Ovary (tissue), 10 donors: ENCODE measurements at places on chromosomes 5 and 9. TPM values are rescaled to one million over a fixed set of nuclear protein-coding genes. Genes with fewer than 3 reads are reported as not detected.

Gene PELO
- total RNA-seq: 11.3 TPM

Gene IL7R
- 0.73 TPM for total RNA-seq

Gene PCDHB12
- 8.1 TPM for total RNA-seq

Gene MCC
- 125 TPM for total RNA-seq

Gene IL4
- not detected for total RNA-seq

Gene SMC5
- 32.4 TPM for total RNA-seq

Gene ARID3C
- 0.40 TPM for total RNA-seq

Gene CSNK1G3
- total RNA-seq: 68.5 TPM

Gene TAS2R1
- total RNA-seq: not detected

Gene SLC46A2
- not detected for total RNA-seq

Gene SNX30
- total RNA-seq: 9.9 TPM

Gene ISCA1
- 34.9 TPM for total RNA-seq

Gene PCDHGA2
- total RNA-seq: 11.7 TPM

Gene FOXD4L3
- not detected for total RNA-seq

Gene NIPAL4
- total RNA-seq: not detected

Gene FGF18
- total RNA-seq: not detected

DNA sequence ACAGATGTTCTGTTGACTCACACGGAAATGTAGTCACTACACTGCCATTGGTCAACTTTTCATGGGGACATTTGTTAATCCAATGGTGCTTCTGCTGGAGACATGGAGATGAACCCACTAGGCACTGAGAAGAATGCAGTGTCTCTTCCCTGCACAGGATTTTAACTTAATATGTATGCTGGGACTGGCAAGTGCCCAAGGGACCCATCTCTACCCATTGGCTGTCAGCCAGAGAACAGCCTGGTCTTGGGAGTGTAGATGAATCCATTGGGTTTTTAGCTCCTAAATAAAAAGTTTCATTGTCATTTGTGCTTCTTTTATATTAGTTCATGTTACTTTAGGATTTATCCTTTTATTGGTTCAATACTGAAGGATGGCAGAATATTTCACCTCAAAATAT, 195.8 kb upstream of the CDH6 start:
- H3K36me3 ChIP-seq: no peaks in the 10 kb centered on the region
- H3K4me1 ChIP-seq: no peaks in the 10 kb centered on the region
- H3K27me3 ChIP-seq: no peaks in the 10 kb centered on the region
- no peak overlapping the region for H3K27ac ChIP-seq
- no peak for DNase-seq

GRCh38 chr9:4016789-4017188, 283.1 kb downstream of the GLIS3 start:
- no peaks in the 10 kb centered on the region for H3K36me3 ChIP-seq
- H3K4me1 ChIP-seq: peaks cover 5% of the 10 kb centered on the region
- DNase-seq: no peak
- no peak overlapping the region for H3K27ac ChIP-seq
- H3K4me3 ChIP-seq: no peak overlapping the region
- H3K27me3 ChIP-seq: no peaks in the 10 kb centered on the region

DNA sequence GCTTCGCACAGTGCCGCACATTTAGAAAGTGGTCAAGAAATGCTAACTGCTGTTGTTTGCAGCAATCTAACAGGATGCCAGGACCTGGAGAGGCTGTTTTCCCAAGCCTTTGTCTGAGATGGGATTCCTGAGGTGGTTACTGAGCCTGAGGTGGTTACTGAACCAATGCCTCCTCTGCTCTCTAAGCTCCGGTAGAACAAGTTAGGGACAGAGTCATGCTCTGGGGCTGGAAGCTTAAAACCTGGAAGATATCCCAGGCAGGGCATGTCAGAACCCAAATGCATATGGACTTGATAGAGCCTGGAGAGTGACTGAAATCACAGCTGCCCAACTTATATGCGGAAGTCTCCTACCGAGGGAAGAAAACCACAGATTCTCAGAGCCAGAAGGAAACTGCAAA, 46.5 kb upstream of the FAT2 start:
- no peak for DNase-seq
- peaks cover 2% of the 10 kb centered on the region for H3K4me1 ChIP-seq
- no peak overlapping the region for H3K27ac ChIP-seq
- H3K27me3 ChIP-seq: no peaks in the 10 kb centered on the region
- H3K4me3 ChIP-seq: no peak overlapping the region

GRCh38 chr5:180133551-180133950, 62.0 kb upstream of the RNF130 start:
- no peaks in the 10 kb centered on the region for H3K27me3 ChIP-seq
- no peak overlapping the region for H3K27ac ChIP-seq
- no peaks in the 10 kb centered on the region for H3K36me3 ChIP-seq
- H3K4me3 ChIP-seq: no peak overlapping the region
- no peak for DNase-seq

- H3K36me3 ChIP-seq: no peaks in the 10 kb centered on the region
- peaks cover 5% of the 10 kb centered on the region for H3K4me1 ChIP-seq
- H3K27ac ChIP-seq: no peak overlapping the region
Observed at GRCh38 chr9:129108805-129109536, 1.6 kb downstream of the CRAT start.

DNA sequence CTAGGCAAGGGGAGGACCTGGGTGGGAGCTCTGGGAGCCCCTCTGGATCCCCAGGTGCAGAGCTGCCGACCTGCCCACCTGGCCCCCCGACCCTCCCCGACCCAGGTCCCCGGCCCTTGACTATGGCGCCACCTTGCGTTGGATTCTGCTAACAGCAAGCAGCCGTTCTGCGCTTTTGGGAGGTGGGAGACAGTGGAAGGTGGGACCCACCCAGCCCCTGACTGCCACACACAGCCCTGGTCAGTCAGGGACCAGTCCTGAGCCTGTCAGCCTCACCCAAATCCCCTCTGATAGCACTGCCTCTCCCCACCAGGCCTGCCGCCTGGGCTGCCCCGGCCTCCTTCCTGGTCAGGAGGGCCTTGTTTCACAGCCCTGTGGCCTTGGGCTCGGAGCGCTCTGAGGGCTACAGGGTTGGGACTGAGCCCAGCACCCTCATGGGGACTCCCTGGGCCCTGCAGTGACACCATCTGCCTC, 77.9 kb downstream of the HMCN2 start:
- no peaks in the 10 kb centered on the region for H3K36me3 ChIP-seq
- H3K4me3 ChIP-seq: no peak overlapping the region
- H3K4me1 ChIP-seq: no peaks in the 10 kb centered on the region

- H3K4me3 ChIP-seq: no peak overlapping the region
- peaks cover 7% of the 10 kb centered on the region for H3K4me1 ChIP-seq
Observed at GRCh38 chr5:38722918-38723317, 122.9 kb upstream of the OSMR start.

GRCh38 chr9:134571326-134571931, 70.2 kb upstream of the COL5A1 start:
- H3K27ac ChIP-seq: no peak overlapping the region
- no peaks in the 10 kb centered on the region for H3K4me1 ChIP-seq
- H3K4me3 ChIP-seq: no peak overlapping the region
- no peaks in the 10 kb centered on the region for H3K36me3 ChIP-seq
- H3K27me3 ChIP-seq: no peaks in the 10 kb centered on the region
- peak; percentile 9 for DNase-seq

DNA sequence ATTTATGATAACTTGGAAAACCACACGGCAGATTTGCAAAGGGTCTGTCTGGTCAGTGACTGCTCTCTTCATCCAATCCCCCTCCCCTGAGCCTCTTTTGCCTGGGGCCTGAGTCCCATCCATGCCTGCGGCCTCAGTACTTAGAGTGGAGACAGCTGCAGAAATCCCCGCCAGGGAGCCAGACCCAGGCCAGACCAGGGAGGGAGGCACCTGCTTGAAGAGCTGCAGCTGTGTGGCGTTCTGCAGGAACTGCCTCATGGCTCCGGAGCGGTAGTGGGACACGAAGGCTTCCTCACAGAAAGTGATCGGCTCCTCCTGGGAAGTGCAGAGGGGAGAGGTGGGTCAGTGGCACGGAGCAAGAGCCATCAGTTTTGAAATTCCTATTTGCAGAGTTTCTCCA, 101.6 kb downstream of the CRB2 start:
- no peaks in the 10 kb centered on the region for H3K4me1 ChIP-seq
- H3K36me3 ChIP-seq: no peaks in the 10 kb centered on the region
- H3K27ac ChIP-seq: no peak overlapping the region
- no peaks in the 10 kb centered on the region for H3K27me3 ChIP-seq
- H3K4me3 ChIP-seq: no peak overlapping the region
- DNase-seq: peak; percentile 25

DNA sequence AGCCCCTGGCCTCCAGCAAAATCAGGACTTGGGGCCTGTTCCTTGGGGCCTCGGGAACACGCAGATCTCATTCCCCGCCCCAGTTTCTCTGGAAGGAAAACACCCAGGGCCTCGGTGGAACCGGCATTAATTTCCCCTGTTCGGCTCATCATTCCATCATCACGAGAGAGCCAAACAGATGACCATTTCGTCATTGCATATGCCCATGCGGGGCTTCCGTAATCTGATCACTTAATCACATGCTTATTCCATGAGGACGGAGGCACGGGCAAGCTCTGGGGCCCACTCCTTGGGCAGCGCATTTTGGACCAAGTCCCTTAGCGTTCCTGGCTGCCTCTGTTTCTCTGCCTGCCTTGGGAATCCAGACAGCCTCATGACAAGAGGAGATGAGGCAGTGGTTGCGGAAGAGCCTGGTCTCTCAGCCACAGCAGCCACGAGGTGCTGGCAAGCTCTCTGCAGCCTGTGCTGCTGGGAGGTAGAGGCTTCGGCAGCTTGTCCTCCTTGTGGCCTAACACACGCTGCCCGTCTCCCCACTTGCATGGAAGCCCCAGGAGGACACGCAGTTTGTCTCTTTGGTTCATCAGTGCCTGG, 65.0 kb upstream of the IER5L start:
- H3K36me3 ChIP-seq: no peaks in the 10 kb centered on the region
- H3K4me3 ChIP-seq: no peak overlapping the region
- no peaks in the 10 kb centered on the region for H3K27me3 ChIP-seq
- DNase-seq: no peak
- no peak overlapping the region for H3K27ac ChIP-seq
- no peaks in the 10 kb centered on the region for H3K4me1 ChIP-seq

- no peak for DNase-seq
- no peaks in the 10 kb centered on the region for H3K4me1 ChIP-seq
- no peaks in the 10 kb centered on the region for H3K36me3 ChIP-seq
- H3K4me3 ChIP-seq: no peak overlapping the region
Observed at GRCh38 chr5:99070822-99071221, 142.0 kb upstream of the CHD1 start.

DNA sequence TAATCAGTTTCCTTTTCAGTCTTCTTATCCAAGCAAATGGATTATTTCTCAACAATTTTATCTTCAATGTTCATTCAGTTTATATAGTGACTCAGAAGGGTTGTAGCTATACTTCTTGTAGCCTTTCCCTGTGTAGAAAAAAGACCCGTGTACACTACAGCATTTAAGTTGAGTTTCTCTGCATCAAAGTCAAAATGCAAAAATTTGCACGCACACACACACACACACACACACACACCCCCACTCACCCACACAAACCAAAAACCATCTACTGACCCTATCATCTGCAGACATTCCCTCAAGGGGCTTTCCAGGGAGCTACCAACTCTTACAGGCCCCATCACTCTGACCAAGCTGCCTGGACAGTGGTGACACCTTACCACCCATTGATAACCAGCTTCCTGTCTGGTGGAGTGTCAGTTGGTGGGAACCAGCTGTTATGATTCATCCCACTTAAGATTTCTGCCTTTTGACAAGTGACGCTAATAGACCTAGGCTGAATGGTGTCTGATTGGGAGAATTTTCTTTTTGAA, 12.2 kb upstream of the ELL2 start:
- H3K36me3 ChIP-seq: no peaks in the 10 kb centered on the region
- no peak overlapping the region for H3K4me3 ChIP-seq
- H3K27ac ChIP-seq: no peak overlapping the region
- H3K27me3 ChIP-seq: no peaks in the 10 kb centered on the region
- no peaks in the 10 kb centered on the region for H3K4me1 ChIP-seq
- no peak for DNase-seq

- H3K4me1 ChIP-seq: no peaks in the 10 kb centered on the region
- H3K27me3 ChIP-seq: no peaks in the 10 kb centered on the region
- H3K4me3 ChIP-seq: no peak overlapping the region
Observed at GRCh38 chr5:60687927-60688720, 11.8 kb downstream of the DEPDC1B start.

- H3K4me3 ChIP-seq: no peak overlapping the region
- no peaks in the 10 kb centered on the region for H3K27me3 ChIP-seq
- H3K36me3 ChIP-seq: no peaks in the 10 kb centered on the region
- DNase-seq: no peak
- peaks cover 2% of the 10 kb centered on the region for H3K4me1 ChIP-seq
Observed at GRCh38 chr9:95134457-95134881, 183.0 kb downstream of the FANCC start.

DNA sequence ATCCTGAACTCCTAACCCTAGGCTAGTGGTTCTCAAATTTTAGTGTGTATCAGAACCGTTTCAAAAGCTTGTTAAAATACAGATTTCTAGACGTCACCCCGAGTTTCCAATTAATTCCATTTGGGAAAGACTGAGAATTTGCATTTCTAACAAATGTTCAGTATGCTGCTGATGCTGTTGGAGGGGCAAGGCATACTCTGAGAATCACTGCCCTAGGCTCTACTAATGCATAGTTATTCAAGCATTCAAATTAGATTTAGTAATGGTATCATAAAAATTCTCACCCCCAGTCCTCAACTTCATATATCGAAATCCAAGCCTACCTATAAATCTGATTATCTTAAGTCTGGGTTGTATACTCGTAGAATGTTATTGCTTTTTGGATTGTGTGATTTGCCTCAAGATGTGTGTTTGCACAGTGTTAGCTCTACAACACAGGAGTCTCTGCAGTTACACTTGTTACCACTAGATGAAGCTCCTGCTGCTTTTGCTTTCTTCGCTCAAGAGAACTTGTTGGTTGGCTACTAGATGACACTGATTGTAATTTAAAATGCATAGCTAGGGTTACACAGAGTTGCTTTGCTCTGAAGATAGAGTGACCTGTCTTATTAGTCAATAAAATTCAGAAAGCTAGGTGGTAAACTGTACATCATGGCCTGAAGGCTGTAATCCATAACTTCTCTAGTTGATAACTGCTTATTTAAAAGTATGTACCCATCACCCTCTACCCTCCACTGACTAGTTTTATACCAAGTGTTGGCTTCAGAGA, 7.5 kb upstream of the ERAP2 start:
- no peaks in the 10 kb centered on the region for H3K4me1 ChIP-seq
- no peak for DNase-seq
- H3K27ac ChIP-seq: no peak overlapping the region
- no peaks in the 10 kb centered on the region for H3K36me3 ChIP-seq
- no peak overlapping the region for H3K4me3 ChIP-seq

- no peak overlapping the region for H3K4me3 ChIP-seq
- no peak for DNase-seq
- H3K27me3 ChIP-seq: no peaks in the 10 kb centered on the region
- no peak overlapping the region for H3K27ac ChIP-seq
- H3K4me1 ChIP-seq: no peaks in the 10 kb centered on the region
Observed at GRCh38 chr5:117559005-117559844, 984.6 kb upstream of the SEMA6A start.

GRCh38 chr9:116585204-116585603, 101.9 kb upstream of the TRIM32 start:
- no peak overlapping the region for H3K27ac ChIP-seq
- no peak overlapping the region for H3K4me3 ChIP-seq
- no peaks in the 10 kb centered on the region for H3K36me3 ChIP-seq
- no peak for DNase-seq
- no peaks in the 10 kb centered on the region for H3K4me1 ChIP-seq
- no peaks in the 10 kb centered on the region for H3K27me3 ChIP-seq

- H3K36me3 ChIP-seq: no peaks in the 10 kb centered on the region
- DNase-seq: no peak
- no peak overlapping the region for H3K4me3 ChIP-seq
Observed at GRCh38 chr5:143001764-143002351, 231.7 kb downstream of the ARHGAP26 start.
